Occipital lobe (tissue), 3 donors: ENCODE measurements at places on chromosomes 3 and 15. TPM values are rescaled to one million over a fixed set of nuclear protein-coding genes. Genes with fewer than 3 reads are reported as not detected.

Gene OR5K2
- not detected for total RNA-seq

Gene KBTBD13
- total RNA-seq = not detected

Gene CD86
- 1.7 TPM for total RNA-seq

Gene ILDR1
- total RNA-seq = not detected

DNA sequence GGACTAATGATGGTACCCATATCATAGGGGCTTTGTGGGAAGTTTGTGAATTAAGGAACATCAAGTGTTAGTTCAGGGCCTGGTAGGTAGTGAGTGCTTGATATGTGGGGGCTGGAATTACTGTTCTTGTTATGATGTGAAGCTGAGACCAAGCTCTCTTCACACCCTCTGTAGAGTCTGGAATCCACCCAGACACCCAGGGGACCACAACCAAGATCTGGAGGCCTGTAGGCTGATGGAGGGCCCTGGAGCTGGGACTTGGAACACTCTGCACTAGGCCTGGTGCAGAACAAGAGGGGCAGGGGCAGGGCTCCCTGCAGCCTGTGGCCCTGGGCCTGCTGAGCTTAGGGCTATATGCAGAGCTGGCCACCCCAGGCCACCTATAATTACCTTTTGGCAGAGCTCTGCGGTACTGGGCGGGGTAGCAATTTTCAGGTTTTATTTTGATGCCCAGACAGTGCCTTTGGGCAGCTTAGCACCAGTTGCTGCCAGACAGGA is 13.1 kb upstream of the PRKCD start:
- no peak for DNase-seq

GRCh38 chr15:80060356-80061006 is 1.0 kb downstream of the ZFAND6 start:
- DNase-seq = no peak

GRCh38 chr3:1855841-1856240 is 242.8 kb upstream of the CNTN4 start:
- DNase-seq = no peak

DNA sequence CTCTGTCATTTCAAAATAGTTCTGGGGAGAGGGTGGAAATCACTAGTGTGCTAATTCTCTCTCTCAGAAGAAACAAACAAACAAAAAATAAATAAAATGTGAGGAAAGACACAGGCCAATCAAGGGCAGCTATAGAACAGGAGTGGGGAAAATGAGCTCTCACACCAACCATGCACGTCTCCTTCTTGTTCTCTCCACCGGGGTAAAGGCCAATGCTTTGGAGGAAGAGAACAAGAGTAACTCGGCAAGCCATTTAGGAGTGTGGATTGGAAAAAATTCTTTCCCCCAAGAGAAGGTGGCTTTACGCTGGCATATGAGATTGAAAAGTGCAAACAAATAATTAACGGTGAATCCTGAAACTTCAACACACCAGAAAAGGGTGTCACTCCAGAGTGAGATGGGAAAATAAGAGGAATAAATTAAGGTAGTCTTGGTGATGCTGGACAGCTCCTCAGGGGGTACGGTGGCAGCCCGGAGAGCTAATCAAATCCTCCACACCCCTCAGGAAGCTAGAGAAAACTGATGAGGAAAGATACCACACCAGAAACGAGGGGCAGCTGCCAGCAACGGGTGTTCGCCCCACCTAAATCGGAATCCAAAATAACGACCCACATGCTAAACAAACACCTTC is 88.0 kb downstream of the RFTN1 start:
- no peak for DNase-seq

DNA sequence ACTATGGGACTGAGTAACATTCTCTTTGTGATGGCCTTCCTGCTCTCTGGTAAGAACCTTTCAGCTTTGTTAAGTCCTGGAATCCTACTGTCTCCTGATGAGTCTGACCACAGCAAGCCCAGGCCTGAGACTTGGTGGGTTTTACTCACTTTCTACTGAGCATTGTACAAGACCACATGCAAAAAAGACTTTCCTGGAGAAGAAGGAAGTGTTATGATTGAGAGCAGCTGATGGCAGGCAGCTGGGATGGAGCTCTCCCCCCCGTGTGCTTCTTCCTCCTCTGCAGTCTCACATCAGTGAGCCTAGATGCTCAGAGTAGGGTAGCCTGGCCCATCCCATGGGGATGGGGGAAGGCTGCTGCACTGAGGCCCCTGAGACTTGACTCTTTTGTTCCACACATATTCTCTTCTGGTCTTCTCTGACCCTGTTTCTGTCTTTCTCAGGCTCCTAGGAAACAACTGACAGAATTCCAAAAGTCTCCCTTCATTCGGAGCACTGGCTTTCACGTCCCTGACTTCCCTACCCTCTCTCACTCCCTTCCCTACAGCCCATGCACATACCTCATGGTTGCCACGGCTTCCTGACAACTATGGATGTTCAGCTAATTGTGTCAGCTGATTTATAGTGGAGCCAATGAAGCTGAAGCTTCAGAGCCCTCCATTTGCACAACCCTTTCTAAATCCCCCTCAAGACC is 36.6 kb downstream of the CD86 start:
- no peak for DNase-seq
